Stimulated activated CD8-positive, alpha-beta memory T cell treated with anti-CD3 and anti-CD28 coated beads, Interleukin-4, amount 100 ng/mL, for 1 hour (primary cell): ENCODE measurements at places on chromosomes 6 and 20.

DNA sequence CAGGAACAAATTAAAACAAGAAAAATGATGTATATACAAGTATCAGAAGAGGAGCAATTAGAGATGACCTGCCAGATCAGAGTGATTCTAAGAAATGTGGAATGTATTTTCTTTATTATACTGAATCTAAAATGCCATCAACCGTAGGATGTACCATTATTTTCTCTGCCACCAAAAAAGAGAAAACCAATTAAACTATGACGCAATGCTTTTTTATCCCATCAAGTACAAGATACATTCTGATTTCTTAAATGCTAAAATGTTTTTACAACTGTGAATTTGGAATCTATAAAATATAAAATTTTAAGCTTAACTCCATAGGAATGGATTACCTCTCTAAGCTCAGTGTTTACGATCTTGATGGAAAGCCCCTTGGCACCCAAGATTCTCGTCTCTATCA lies 85.9 kb downstream of the PHACTR1 start:
- no peak for DNase-seq

GRCh38 chr20:51931371-51931781 lies 129.1 kb upstream of the SALL4 start:
- DNase-seq = no peak

GRCh38 chr6:2870046-2870636 lies 28.5 kb upstream of the SERPINB1 start:
- no peak for DNase-seq

DNA sequence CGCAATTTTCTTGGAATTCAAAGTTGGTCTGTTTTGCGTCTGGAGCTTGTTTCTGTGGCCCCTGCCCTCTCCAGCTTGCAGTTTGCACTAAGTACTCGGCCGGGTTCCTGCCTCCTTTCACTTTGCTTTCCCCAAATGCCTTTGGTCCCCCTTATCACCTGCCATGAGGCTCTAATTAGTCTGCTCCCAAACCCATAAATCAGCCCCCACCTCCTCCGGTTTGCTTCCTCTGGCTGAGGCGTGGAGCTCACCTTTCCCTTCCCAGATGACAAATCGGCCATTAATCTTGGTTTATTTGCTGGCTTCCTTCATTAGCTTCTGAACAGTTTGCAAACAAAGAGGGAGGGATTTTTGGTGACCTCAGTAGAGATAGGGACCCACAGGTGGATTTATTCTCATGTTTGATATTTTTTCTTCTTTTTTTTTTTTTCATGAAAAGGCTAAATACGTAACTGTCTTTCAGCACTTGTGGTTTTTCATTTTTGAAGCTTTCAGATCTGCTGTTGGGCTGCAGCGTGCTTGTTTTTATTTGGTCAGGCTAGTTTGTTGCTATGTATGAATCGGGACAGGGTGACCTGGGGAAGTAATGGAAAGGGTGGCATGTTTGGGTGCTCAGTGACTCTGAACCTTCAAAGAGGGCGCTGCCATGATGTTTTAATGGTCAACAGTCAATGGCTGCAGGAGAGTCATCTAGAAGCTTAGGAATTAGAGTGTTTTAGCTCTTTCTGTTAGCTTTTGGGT lies 121.7 kb upstream of the JAG1 start:
- no peak for DNase-seq

DNA sequence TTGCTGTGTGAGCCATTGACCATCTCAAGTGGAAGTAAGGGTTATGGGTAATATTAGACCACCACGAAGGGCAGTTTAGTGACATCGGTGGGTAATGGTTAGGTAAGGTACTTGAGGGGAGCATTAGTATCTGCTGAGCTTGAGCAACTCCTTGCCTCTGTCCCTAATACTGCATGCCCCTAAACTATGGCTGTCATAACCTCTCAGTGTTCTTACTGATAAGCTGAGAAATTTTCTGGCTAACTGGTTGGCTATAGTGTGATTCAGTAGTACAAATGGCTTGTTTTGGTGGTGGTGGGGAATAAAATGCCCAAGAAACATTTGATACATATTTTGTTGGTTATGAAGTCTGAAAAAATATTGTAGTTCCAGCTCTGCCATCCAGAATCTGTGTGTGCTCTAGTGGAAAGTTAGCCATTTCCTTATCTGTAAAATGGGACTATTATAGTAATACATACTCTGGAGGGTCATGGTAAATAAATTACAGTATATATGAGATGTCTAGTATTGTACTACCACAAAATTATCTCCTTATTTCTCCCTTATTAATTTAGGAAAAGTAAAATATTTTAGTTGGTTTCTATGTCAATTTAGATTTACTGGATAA lies 113.1 kb downstream of the NCOA3 start:
- DNase-seq = no peak

- DNase-seq = no peak
These were observed 120.7 kb upstream of the PMEPA1 start for GRCh38 chr20:57830515-57830895.

DNA sequence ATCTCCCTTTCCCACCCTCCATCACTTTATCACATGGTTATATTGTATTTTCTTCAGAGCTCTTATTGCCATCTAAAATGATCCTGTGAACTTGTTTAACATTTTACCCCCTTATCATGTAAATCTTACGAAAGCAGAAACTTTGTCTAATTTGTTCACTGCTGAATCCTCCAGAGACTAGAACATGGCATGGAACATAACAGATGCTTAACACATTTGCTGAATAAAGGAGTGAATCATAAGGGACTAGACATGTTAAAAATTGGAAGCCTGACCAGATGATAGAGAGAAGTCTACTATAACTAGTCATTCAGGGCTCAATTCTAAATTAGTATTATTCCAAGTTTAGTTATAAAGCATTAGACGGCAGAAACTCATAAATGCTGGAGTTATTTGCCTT lies 73.3 kb downstream of the MAN1A1 start:
- no peak for DNase-seq

DNA sequence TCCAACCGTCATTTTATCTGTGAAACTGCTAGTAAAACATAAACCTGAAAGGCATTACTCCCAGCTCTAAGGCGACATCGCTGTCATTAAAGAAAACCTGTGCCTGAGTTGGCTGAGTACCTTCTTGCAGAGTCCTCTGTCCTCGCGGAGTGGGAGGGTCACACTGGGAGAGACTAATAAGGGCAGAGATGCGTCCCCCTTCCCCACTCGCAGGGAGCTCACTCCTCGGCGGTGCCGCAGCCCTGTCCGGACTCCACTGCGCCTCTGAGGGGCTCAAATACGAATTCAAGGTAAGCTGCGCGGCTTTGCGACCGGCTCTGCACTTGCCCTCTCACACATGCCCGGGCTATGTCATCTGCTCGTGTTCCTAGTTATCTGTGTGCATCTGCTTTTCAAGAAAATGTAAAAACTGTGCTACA lies at the start of gene COL19A1:
TSS of gene COL19A1 (plus strand) at position 206 of the 419 bp plus-strand sequence. CDS start 13,012 bp downstream, outside the sequence.
- DNase-seq = no peak

DNA sequence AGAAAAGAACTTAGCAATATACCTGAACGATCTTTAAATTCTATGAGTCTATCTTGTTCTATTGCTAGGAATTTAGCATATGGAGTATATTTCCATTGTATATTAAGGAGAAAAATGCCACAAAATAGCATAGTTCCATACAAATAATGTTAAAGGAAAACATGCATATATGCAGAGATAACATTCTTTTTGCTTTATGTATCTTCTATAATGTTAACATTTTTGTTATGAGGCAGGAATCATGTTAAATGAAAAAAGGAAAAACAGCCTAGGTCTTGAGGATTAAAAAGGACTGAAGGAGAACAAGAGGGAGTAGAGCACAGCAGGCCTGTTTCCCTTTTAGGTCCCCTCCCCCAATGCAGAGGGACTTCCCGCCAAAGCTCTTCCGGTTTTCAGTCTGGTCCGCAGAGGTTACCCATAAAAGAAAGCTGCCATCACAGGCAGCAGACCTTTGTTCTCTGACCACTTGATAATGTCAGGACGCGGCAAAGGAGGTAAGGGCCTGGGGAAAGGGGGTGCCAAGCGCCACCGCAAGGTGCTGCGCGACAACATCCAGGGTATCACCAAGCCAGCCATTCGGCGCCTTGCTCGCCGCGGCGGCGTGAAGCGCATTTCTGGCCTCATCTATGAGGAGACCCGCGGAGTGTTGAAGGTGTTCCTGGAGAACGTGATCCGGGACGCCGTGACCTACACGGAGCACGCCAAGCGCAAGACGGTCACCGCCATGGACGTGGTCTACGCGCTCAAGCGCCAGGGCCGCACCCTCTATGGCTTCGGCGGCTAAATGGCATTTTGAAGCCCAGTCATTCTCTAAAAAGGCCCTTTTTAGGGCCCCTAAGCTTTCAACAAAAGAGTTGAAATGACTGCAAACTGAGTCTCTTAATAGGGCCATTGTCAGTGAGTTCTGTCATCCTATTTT lies 108.4 kb upstream of the PRSS16 start:
- no peak for DNase-seq

- no peak for DNase-seq
These were observed 14.1 kb upstream of the HLA-C start for GRCh38 chr6:31285982-31286381.

DNA sequence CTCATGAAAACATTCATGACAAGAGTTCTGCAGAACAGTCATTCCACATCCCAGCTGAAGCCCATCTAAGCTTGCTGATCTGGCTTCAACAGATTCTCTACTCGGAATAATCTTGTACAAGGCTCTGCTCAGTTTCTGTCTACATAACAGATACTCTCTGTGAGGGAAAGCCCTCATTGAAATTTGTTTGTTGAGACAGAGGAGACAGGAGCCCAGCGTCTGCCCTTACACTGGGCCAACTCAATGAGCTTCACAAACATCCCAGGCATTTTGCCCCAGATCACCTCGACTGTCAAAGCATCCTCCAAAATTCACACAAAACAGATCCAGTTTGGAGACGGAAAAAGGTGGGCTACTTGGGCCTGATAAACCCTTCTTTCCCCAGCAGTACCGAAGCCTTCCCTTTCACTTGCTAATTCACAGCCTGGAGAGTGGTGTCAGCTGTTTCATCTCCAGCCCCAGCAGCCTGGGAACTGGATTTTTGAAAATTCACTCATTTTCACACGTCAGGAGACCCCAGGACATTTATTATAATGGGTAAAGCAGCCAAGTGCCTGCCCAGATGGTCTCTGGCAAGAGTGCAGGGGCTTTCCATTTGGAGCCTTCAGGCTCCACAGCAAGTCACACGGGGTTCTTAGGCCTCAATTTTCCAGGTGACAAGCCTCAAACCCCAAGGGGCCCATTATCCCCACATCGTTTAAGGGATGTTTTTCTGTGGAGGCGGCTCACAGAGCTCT lies 7.3 kb downstream of the CCDC167 start:
- DNase-seq = no peak

DNA sequence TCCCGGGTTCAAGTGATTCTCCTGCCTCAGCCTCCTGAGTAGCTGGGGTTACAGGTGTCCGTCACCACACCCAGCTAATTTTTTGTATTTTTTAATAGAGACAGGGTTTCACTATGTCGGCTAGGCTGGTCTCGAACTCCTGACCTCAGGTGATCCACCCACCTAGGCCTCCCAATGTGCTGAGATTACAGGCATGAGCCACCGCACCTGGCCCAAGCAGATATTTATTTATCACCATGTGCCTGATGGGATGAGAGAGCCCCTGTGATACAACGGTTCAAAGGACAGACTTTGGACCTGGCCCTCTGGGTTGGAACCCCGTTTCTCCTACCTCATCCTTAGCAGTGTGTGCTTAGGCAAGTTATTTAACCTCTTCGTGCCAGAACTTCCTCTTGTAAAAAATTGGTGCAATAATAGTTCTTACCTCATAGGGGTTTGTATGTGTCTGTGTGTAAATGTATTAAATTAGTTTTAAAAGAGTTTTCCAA lies 19.2 kb upstream of the STK38 start:
- no peak for DNase-seq

DNA sequence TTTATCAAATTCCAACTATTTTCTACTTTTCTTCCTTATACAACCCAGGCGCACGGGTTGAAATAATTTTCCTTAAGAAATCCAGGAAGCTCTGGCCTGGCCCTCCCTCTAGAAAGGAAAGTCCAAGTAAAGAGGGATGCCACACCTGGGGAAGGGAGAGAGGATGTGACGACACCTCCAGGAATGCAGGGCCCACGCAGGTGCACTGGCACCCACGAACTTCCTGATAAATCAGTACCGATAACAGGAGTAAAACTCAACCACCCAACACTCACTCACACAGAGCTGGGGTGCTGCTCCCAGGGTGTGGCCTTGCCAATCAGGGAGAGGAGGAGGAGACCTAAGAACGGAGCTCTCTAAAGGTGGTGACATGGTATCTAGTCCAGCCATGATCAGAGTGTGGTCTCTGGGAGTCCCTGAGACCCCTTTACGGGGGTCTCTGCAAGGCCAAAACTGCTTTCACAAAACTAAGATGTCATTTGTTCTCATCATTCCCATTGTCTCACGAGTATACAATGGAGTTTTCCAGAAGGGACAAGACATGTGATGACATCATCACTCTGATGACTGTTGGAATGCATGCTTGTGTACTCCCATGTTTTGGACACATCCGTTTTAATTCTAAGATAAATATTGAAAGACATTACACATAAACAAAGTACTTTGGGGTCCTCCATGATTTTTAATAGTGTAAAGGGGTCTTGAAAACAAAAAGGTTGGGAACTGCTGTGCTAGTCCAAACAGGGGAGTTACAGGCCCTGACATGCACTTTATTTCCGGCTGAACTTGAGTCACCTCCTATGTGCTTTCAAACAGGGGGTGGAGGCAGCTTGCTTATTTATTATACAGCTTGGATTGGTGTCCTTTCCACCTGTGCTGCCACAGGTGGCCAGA lies 2.2 kb upstream of the PARD6B start:
- no peak for DNase-seq

- DNase-seq = no peak
These were observed 580.7 kb upstream of the MMS22L start for GRCh38 chr6:97863697-97864096.

DNA sequence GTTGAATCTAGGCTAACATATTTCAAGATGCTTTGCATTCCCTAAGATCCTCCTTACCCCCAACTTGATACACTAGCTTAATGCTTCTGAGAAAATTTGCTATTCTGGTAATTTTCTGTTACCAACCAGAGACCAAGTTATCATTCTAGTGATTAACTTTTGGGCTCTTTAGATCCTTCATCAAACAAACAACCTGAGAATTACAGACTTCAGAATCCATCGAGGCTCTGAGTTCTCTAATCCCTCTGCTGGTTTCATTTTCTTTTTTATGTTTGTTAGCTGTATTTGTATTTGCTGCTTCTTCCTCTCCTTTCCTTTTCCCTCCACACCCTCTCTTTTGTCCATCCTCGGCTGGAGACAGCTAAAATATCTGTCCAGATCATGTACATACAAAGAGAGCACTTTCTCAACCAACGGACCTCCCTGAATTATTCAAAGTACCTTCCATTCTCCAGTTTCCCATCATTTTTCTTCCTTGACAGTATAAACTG lies 98.7 kb upstream of the RIPOR2 start:
- DNase-seq = no peak

- DNase-seq = no peak
These were observed 8.2 kb upstream of the NTSR1 start for GRCh38 chr20:62700261-62700930.

GRCh38 chr6:35396991-35397390 lies 54.6 kb downstream of the PPARD start:
- DNase-seq = no peak

GRCh38 chr6:156731396-156731795 lies 45.8 kb upstream of the ARID1B start:
- no peak for DNase-seq
